ENCODE measurements at places on chromosomes 16 and 17.

GRCh38 chr16:3677994-3678393 is 23.5 kb downstream of the DNASE1 start:
- DNase-seq: no peak

GRCh38 chr17:32261417-32261736 is 4.3 kb upstream of the RHBDL3 start:
- DNase-seq: no peak

DNA sequence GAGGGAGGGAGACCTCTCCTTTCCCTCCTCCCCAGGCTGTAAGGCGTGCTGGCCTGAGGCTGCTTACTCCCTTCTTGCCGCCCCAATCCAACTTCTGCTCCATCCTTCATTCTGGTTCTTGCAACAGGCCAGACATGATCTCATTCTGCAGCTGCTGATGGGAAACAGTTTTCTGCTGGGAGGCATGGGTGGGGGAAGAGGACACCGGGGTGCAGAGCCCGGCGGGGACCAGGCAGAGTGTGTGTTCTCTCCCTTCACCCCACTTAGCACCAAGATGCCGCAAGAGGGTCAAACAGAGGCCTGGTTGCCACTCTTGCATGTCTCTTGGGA is 1.4 kb downstream of the SARM1 start:
- DNase-seq: no peak

DNA sequence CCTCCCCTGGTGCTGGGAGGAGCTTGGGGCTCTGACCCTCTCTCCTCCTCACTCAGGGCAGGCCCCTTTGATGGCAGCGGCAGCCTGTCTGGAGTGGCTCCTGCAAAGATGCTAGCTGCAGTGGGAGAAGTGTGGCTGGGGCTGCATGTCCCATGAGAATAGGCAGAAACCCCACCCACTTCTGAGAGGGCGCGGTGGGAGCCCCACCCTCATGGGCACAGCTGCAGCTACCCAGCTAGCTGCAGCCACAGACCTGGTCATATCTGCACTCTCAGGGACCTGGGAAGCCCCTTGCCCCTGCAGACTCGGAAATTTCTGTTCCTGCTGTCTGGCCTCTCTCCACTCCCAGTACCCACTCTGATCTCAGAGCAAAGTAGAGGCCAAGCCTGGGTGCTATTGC is 72.2 kb upstream of the BRD7 start:
- DNase-seq: no peak

DNA sequence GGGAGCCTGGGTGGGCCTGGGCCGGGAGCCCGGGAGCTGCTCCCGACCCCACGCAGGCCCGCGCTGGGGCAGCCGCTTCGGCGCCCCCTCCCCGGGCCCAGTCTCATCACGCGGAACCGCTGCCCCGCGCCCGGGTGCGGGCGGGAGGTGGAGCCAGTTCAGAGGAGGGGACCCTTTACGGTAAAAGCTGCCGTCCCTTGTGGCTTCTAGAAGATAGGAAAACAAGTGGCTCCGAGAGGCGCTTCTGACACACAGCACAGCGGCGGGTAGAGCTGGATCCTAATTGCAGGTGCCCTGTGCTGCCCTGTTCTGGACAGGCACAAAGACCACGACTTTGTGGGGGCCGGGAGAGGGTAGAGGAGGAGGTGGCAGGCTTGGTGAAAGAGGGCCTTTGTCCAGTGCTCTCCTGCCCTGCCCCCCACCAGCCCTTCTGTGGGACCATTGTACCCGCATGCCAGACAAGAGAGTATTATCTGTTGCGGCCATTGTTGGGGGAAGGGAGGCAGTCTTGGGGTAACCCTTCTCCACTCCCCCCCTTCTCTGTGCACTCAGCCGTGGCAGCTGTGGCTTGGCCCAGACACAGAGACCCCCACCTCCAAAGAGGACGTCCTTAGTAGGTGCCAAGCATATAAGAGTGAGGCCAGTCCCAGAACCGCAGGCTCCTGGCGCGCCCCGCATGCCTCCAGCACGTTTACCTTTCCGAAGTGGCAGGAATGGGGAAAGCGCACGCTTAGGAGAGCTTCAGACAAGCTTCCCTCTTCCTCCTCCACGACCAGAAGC is 736 bp downstream of the CNP start:
- peak; percentile 38 for DNase-seq

- DNase-seq: no peak
Measured at GRCh38 chr17:38749223-38750043, 1.3 kb upstream of the PCGF2 start.

- DNase-seq: no peak
Measured at GRCh38 chr16:87086575-87086974, 230.6 kb downstream of the C16orf95 start.

- DNase-seq: no peak
Measured at GRCh38 chr16:30899794-30900193, 3.4 kb downstream of the CTF1 start.

DNA sequence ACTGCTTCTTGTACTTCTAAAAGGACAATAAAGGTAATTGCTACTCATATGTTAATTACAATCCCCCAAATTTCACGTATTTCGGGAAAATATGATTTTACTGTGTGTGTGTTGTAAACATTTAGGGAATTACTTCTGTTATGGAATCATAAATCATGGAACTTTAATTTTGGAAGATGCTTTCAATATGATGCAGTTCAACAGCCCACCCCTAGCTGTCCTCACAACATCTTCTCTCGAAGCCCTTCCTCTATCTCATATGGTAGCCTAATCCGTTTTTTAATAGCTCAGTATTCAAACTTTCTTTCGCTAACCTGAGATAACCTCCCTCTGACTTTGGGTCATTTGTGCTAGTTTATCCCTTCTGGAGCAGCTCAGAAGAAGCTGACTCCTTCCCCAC is 78.4 kb downstream of the ANKFN1 start:
- no peak for DNase-seq

GRCh38 chr17:70104791-70105523 is 29.9 kb downstream of the KCNJ16 start:
- DNase-seq: no peak

- DNase-seq: no peak
Measured at GRCh38 chr17:41483991-41484826, 3.3 kb upstream of the KRT35 start.

DNA sequence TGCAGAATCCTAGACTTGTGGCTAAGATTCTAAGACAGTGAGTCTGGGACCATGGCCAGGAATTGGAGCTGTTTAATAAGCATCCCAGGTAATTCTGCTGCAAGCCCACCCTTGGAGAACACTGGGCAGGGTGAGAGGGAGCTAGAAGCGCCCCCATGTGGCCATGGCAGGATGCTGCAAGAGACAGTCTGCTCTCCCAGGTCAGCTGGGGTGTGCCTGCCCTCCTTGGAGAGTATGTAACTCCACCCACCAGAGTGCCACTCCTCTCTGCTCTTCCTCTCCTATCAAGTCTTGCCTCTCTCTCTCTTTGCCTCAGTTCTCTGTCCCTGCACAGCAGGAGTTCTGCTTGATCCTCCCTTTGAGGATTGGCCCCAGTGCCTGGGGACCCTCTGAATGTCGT is 14.9 kb downstream of the RCVRN start:
- DNase-seq: no peak

DNA sequence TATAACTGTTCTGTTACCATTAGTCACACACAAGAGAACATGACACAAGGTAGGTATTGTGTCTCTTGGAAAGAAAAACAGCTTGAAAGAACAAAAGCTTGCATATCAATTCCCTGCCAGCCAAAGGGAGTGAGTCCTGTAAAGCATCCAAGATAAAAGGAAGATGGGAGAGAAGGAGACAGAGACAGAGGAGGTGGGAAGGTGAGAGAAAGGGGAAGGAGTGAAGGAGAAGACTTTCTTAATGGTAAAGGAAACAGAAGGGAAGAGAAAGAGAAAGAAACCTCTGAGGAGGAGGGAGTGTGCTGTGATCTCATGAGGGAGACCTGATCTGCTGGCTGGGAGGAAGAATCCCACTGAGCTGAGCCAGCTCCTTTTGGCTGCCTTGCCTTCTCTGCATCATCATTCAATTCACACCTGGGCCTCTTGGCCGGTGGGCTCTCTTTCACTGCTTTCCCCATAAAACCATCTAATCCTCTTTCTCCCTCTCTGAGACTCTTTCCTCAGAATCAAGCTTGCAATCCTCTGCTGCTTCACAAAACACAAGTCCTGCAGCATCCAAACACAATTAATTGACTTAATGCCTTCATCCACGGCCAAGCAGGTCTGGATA is 271.6 kb downstream of the ABCC12 start:
- no peak for DNase-seq
